ENCODE measurements at places on chromosomes 11 and 22.

GRCh38 chr11:7348432-7349304 is 97.0 kb downstream of the SYT9 start:
- DNase-seq, result peak; percentile 36

DNA sequence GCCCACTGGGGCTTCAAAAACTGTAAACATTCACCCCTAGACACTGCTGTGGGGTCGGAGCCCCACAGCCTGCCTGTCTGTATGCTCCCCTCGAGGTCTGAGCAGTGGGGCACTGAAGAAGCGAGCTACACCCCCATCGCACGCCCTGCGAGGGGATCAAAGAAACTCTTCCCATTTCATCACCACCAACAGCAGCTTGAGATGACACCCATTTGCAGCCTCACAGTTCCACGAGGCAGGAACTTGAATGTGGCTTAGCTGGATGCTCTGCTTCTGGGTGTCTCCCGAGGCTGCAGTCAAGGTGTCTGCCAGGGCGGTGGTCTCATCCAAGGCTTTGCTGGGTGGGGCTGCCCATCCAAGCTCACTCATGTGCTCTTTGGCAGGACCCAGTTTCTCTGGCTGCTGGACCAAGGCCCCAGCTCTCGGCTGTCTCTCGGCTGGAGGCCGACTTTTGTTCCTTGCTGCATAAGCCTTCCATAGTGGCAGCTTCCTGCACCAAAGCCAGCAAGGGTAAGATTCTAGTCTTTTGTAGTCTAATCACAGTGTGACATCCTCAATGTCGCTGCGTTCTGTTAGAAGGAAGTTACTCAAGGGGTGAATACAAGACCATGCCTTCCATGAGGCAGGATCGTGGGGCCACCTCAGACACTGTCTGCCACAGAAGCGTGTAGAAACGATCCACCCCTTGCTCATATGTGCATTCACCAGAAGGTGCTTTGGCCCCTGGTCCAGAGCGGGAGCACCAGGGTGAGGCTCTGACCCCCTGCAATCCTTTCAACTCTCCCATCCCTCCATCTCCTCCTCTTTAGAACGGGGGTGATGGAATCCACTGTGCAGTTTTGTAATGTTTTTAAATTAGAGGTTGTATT is 46.2 kb upstream of the SEPTIN5 start:
- DNase-seq, result no peak

DNA sequence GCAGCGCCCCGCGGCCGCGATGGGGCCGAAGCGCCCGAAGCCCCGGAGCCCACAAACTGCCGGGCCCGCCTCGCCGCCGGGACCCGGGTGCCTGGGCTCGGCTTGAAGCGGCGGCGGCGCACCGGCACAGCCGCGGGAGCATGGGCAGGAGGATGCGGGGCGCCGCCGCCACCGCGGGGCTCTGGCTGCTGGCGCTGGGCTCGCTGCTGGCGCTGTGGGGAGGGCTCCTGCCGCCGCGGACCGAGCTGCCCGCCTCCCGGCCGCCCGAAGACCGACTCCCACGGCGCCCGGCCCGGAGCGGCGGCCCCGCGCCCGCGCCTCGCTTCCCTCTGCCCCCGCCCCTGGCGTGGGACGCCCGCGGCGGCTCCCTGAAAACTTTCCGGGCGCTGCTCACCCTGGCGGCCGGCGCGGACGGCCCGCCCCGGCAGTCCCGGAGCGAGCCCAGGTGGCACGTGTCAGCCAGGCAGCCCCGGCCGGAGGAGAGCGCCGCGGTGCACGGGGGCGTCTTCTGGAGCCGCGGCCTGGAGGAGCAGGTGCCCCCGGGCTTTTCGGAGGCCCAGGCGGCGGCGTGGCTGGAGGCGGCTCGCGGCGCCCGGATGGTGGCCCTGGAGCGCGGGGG is 346 bp downstream of the FJX1 start:
- DNase-seq, result peak; percentile 54

DNA sequence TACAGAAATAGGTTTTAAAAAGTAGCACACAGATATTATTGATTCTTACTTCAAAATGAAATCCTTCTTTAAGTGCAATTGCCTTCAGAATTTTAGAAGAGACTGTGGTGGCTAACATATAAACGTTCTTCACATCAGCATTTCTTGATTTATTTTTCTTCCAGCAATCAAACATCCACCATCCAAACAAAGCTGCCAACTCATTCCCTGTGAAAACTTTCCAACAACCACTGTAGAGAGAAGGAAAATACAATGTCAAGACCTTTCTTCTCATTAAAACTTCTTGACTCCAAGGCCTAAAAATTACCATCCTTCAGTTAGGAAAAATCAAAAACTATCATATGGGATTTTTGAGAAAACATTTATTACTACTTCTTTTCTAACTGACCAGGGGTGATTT is 34.0 kb upstream of the P4HA3 start:
- DNase-seq, result no peak

GRCh38 chr11:68770781-68771180 is 19.5 kb upstream of the TESMIN start:
- DNase-seq, result no peak

GRCh38 chr22:24894220-24894975 is 52.1 kb downstream of the LHFPL7 start:
- DNase-seq, result peak; percentile 58

GRCh38 chr11:128564642-128565245 is 22.6 kb downstream of the ETS1 start:
- no peak for DNase-seq

DNA sequence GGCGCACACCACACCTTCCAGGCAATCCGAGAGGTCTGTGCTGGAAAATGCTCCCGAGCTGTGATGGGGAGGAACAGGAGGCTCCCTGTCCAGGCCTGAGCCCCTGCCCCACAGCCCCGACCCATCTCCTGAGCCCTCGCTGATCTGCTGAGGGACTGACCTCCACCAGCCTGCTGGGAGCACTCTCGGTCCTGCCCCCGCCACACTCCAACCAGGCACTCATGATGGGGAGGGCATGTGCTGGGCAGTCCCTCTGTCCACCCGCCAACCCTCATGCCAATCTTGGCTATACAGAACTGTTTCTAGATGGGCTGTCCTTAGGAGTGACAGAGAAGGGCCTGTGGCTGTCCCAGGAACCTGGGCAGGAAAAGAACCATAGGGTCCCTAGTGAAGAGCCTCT is 70.8 kb downstream of the TRMU start:
- no peak for DNase-seq

DNA sequence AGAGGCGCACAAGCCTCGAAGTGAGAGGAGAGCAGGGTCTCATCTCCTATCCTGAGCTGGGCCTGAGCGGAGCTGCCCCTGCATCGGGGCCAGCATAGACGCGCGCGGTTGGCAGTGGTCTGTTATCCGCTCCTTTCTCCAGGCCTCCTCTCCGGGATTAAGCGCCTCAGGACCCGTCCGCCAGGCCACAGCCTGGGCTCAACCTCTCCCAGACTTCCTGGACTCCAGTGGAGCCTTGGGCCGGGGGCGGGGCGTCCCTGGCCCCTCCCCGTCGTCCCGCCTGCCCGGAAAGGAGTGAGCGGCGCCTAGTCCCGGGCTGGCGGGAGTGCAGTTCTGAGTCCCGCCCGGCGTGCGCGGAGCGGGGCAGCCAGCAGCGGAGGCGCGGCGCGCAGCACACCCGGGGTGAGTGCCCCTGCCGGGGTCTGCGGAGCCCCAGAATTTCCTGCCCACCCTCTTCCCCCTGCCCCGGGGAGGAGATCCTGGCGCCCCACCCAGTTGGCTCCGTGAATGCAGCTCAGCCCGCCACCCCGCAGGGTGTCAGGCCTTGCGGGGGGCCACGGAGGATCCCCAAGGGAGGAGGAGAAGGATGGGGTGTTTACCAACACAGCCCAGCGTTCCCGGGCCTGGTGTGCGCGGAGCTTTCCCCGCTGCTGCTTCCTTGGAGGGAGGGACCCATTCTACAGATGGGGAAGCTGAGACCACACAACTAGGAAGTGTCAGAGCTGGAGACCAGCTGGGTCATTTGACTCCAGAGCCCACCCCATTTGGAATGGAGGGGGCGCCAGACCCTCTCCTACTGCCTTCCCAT is at the start of gene TCIRG1:
TSS of gene TCIRG1 (plus strand) at position 308 of the 808 bp plus-strand sequence. CDS start 2,247 bp downstream, outside the sequence.
- peak; percentile 95 for DNase-seq

DNA sequence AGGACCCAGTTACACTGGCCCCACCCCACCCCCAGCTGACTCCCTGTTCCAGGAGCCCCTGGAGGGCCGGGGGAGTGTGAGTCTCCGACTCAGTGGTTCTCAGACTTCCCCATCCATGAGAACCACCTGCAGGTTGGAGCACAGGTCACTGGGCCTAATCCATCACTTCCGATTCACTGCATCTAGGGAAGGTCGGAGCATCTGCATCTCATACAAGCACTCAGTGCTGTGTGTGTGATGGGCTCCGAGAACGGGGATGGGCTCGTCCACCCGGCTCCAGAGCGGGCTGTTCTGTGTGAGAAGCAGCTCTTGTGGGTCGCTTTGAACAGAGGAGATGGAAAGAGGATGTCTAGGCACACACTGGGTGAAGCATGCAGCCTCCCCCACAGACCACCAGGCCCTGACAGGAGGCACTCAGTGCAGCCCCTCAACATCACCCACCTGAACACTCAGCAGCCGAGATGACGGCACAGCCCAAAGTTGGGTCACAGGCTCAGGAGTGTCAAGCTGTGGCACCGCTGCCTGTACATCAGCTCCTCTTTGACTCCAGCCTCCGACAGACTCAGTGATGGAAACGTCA is 541.4 kb downstream of the BRD1 start:
- DNase-seq, result no peak

GRCh38 chr11:97865424-97866012 is 1155.2 kb upstream of the CNTN5 start:
- DNase-seq, result no peak

DNA sequence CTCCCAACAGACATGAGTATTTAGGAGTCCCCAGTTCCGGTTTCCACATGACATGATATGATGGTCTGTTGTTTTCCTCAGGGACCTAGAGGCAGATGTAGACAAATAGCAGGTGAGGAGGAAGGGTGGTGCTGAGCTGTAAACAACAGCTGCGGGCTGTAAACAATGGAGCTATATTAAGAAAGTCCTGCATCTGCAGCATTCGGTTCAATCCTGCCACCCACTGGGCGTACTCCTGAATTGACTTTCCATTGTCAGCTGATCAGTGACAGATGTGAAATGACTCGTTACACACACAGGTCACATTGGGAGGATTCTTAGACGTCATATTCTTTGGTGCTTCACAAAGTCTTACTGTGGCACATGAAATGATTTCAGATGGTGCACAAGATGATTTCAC is 26.8 kb upstream of the RAG1 start:
- peak; percentile 47 for DNase-seq

DNA sequence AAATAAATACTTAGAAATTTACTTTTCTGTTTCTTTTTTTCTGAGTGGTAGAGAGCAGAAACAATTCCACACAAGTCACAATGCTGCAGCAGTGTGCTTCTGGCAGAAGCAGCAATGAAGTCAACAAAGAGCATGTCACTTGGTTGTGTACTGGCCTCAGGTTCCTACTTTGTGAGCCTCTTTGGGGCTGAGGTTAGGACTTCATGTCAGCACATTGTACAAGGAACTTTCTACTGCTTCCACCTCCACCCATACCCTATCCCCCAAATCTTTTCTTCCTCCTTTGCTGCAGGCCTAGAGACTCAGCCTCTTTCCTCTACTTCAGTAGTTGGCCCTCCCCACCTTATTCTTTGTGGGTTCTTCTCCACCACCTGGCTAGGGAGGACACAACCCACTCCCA is 252.7 kb upstream of the PITPNB start:
- no peak for DNase-seq

GRCh38 chr11:3129181-3129590 is 35.9 kb downstream of the OSBPL5 start:
- DNase-seq, result no peak

DNA sequence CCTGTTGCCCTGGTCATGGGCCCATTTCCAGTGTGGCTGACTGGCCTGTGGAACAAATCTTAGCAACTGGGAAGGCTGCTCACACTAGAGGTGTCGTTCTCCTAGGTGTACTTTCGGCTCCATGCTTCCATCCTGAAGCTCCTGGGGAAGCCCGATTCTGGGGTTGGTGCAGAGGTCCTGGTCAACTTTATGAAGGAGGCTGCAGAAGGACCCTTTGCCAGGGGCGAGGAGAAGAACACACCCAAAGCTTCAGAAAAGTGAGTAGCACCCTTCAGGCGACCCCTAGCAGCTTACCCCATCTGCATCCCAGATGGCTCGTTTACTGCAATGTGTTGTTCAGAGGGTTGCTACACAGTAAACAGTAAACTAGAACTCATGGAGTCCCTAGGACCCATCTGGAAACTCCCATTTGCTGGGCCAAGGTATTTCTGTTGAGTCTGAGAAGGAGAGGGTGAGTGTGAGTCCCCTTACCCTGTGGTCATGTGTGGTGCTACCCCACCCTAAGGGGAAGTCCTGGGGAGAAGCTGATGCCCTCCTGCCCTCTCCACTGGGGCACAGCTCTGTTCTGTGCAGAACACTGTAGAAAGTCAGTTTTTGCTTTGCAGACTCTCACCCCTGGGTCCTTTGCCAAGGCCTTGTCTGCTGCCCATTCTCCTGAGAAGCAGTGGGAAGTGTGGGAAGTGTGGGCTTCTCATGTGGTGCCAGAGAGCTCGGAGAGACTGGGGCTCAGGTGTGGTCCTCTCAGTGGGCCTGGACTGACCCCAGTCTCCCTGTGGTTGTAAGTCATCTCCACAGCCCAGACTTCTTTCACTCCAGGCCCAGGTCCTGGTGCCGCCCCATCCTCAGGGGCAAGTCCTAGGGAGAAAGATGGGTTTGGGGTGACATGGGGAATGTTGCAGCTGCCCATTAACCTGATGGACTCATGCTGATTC is 85.0 kb downstream of the CABIN1 start:
- no peak for DNase-seq

- DNase-seq, result no peak
These were observed 1.1 kb downstream of the LRP4 start for GRCh38 chr11:46917109-46917761.

DNA sequence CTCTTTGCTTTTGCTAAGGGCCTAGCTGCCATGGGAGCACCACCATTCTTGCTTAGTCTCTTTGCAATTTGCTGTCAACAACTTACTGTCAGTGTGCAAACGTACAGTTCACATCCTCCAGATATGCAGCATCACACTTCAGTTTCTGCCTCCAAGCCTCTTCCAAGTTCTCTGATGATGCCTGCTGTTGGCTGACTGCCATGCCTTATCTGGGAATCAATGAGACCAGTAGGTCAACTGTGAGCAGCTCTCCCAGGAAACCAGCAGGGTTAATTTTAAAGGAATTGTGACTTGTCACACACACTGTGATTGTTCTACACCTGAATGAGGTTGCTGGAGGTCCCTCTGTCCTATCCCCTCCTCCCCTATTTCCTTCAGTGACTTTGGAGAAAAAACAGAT is 56.0 kb downstream of the COPB1 start:
- DNase-seq, result no peak

DNA sequence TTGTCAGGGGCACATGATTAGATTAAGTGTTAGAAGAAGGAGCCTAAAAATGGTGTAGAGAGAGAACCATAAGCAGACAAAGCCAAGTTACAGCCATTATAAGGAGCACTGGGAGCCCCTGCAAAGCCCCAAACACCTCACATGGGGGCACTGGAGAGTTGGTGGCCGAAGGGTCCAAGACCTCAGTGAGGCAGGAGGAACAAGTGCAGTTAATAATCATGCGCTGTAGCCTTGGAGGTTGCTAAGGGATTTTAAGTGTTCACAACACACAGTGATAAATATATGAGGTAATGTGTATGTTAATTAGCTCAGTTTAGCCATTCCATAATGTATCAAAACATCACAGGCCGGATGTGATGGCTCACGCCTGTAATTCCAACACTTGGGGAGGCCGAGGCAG is 54.4 kb upstream of the JAM3 start:
- DNase-seq, result peak; percentile 72
